ENCODE measurements at places on chromosomes 16 and 17.

GRCh38 chr16:83338941-83339340 lies 468.8 kb upstream of the HSBP1 start:
- no peak for DNase-seq

DNA sequence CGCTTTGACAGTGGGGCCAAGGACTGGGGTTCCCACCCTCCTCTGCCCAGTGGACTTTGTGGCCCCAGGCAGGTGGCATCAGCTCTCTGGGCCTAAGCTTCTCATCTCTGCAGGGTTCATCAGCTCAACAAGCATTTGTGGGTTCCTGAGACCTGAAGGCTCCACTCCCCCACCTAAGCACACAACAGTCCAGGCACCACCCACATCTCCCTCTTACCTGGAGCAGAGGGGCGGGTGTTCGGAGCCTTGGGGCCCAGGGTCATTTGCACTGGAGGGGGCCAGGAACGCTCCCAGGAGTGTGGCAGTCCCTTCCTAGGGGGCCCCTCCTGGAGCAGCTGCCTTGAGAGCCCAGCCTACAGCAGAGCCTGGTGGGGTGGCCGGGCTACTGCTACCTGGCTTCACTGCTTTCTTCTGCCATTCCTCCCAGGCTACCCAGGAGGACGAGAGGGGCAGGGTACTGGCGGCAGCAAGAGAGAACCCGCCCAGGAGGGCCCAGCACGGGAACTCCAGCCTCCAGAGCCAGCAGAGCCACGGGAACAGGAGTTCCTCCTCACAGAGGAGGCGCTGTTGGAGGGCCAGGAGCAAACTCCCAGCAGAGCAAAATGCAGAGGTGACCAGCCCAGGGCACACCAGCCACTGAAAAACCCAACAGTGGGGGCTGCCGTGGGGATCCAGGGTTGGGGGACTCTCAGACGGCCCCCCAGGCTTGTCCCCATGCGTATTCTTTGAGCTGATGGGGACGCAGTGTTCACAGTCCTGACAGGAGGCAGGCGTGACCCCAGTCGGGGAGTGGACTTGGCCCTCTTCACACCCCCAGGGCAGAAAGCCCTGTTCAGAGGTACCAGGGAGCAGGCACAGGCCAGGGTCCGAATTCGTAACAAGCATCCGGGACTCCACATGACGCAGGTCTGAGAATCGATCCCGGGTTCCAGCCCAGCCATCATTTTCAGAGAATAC lies 35.1 kb upstream of the SLC38A10 start:
- DNase-seq: no peak

GRCh38 chr16:73124097-73124652 lies 76.2 kb upstream of the ZFHX3 start:
- DNase-seq: no peak

GRCh38 chr17:13538841-13539411 lies 62.8 kb downstream of the HS3ST3A1 start:
- no peak for DNase-seq

- peak; percentile 49 for DNase-seq
Observed at GRCh38 chr17:40329839-40330794, 21.1 kb downstream of the RARA start.

- peak; percentile 53 for DNase-seq
Observed at GRCh38 chr17:73187203-73187769, 5.6 kb upstream of the COG1 start.

DNA sequence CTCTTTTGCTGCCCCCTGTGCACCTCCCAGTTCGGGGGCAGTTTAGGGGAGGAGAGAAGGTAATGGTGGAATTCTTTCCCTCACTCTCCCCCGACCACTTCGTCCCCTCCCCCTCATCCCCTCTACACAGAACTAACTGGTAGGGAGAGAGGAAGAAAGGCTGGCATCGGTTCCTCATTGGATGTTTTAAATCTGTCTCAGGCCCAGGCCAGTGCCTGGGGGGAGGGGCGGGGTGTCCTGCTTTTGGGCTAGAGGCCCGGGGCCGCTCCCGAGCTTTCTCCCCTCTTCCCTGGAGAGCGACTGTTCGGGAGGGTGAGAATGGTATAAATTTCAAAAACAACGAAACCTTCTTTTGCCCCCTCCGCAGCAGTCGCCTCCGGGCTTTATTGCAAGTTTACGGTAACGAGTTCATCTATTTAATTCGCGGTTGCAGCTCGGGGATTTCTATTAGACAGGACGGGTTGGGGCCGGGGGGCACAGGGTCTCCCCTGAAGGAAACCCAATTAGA lies at the start of gene PRAC2:
Gene PRAC2 (plus strand): TSS at position 271 of the 508 bp plus-strand sequence. CDS start 1,226 bp downstream, outside the sequence.
- DNase-seq: no peak

DNA sequence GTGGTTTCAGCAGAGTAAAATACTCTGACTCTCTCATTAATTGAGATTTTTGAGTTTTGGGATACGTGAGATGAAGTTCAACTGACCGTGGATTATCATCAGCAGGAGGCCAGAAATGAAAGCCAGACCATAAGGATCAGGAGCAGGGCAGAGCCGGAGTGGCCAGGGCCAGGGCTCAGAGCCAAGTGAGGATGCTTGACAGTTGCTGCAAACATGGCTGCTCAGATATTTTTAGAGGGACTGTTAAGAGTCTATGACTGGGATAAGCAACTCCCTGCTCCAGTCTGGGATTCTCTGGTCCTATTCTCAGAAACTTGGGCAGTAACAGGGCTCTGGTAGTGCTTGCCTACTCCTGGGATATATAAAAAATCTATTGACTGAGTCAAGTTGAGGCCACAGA lies 17.6 kb upstream of the CDH13 start:
- DNase-seq: no peak

GRCh38 chr17:13485327-13485726 lies 116.4 kb downstream of the HS3ST3A1 start:
- DNase-seq: no peak

DNA sequence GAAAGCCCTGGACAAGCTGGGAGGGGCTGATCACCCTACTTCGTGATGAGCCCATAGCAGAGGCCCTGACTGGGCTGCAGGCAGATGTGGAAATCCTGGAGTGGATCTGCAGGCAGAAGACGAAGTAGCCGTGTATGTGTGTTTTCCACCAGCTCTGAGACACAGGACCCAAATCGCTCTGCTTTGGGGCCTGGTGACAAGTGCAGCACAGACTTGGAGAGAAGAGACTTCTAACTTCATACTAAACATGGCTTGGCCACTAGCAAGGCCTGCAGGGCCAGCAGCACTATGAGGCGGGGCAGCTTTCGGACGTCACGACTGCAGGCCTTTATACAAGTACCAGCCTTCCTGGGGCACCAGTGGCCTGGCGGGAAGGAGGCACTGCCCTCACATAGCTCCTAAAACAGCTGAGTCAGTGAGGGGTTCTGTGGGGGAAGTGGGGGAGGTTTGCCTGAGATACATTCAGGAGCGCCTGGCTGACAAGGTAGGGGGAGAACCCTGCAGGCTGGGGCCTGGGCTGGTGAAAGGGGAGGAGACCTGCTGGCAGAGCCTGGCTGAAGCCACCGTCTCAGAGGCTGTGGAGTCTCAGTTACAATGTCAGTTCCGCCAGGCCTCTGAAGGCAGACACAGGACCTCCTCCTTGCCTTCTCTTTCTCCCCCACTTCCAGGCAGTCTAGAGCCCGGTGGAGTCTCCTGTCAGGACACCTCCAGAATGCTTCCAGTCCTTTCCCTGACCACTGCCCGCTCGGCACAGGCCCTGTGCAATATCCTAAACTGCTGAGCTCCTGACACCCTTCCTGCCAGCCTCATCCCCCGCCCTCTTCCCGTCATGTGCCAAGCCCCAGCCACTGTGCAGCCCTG lies 73.4 kb downstream of the WSB1 start:
- DNase-seq: no peak

- no peak for DNase-seq
Observed at GRCh38 chr17:66667491-66668030, 167.4 kb upstream of the CACNG5 start.

DNA sequence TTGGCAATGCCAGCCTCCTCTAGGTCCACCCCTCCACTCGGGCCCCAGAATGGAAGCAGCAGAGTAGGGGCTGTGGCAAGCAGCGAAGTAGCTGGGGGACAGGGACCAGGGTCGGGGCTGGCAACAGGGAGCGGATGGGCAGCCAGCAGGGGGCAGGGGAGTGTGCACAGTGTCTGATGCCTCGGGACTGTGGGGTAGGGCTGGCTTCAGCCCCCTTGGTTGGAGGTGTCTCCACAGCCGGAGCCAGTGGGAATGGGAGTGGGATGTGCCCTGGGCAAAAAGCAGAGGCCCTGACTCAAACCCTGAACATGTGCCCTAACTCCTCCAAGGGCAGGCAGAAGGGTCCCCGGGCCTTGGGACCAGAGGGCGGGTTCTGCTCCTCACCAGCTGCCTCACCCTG lies 18.5 kb upstream of the ARHGAP27 start:
- DNase-seq: no peak

GRCh38 chr17:8041249-8041928 lies 2.5 kb downstream of the ALOX15B start:
- DNase-seq: no peak
